RKO (cell line): ENCODE measurements at places on chromosomes 16 and 17.

DNA sequence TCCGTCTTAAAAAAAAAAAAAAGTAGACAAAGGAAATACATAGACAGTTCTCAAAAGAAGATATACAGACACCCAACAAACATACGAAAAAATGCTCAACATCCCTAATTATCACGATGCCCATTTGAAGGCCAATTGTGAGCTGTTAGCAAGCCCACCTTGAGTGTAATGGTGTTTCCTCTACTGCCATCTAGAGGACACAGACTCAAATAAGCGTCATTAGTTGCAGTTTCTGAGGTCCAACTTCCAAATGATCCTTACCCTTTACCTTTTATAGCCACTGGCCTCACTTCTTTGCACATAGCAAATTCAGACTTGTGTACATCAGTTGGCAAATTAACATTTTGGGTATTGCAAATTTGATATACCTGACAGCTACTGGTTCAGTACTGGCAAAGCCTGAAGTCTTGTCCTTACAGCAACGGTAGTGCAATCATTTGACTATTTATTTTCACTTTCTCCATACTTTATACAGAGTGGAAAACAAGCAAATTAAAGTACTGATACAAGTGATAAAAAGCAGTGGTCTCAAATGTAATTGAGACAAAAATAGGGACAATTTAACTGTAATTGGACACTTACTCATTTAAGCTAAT lies 536.3 kb upstream of the EEF2KMT start:
- peak; percentile 55 for DNase-seq

- no peak for DNase-seq
Measured at GRCh38 chr17:48244814-48245213, 137.2 kb downstream of the SNX11 start.

- no peak for DNase-seq
Measured at GRCh38 chr17:57527221-57528057, 217.7 kb downstream of the CCDC182 start.

GRCh38 chr16:89145406-89146161 lies 26.0 kb upstream of the CDH15 start:
- no peak for DNase-seq

DNA sequence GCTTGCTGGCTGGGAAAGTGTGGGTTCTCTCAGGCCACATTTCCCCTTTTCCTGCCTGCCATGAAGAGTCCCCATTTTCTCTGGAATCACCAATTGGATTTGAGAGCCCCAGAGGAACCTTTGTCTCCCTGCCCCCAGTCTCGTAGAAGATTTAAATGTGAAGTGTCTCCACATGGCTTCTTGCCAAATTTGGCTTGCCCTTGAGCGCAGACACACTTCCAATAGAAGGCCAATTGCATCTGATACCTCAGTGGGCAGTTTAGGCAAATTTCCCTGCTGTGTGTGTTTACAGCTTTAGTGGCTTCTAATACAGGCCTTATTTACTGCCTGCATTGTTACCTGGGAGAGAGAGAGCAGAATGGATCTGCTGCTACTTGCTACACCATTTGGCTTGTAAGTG lies 29.7 kb downstream of the CDK5R1 start:
- no peak for DNase-seq

DNA sequence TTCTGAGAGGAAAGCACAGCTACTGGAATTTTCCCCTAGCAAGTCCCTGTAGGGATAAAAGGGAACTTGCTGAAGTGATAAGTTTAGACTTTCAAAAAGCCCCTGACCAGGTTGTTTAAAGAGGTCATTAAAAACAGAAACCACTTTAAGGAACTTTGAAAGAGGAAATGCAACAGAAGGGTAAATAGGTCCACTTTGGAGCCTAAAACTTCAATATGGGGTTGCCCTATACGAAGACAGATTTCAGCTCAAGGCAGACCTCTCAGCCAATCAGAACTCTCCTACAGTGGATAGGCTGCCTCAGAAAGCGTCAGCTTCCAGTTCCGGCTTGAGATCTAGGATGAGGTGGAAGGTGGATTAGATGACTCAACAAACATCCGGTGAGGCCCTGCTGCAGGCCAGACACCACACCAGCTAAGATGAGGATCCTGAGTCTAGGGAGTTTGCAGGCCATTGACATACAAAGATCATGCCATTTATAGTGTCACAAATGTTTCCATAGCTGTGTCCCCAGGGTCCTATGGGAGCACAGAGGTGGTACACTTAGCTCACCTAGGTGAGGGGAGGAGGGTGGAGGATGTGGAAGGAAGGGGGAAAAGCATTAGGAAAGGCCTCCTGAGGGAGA lies 7.9 kb upstream of the MFSD6L start:
- peak; percentile 72 for DNase-seq

GRCh38 chr16:69366431-69366830 lies 14.8 kb upstream of the TMED6 start:
- DNase-seq: no peak
